ENCODE measurements at places on chromosomes 7 and 10.

- no peak for DNase-seq
Observed at GRCh38 chr7:38294926-38295325, 21.5 kb upstream of the TARP start.

DNA sequence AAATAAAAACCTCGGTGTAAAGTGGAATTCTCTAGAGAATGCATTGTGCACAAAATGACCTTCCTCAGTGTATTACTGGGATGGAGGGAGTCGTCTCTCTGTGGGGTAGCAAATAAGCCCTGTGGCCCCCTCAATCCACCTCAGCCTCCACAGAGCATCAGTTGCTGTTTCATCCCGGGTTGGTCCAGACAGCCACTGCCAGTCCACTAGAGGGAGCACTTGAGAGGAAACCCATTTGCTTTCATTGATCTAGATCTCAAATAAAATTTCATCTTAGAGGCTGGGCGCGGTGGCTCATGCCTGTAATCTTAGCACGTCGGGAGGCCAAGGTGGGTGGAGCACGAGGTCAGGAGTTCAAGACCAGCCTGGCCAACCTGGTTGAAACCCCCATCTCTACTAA is 1128.7 kb downstream of the CNTNAP2 start:
- DNase-seq: no peak

GRCh38 chr7:20217193-20217948 is at the start of gene MACC1:
Gene MACC1 (minus strand): TSS chr7:20217384. CDS start chr7:20161862, 55,522 bp downstream.
- no peak for DNase-seq

DNA sequence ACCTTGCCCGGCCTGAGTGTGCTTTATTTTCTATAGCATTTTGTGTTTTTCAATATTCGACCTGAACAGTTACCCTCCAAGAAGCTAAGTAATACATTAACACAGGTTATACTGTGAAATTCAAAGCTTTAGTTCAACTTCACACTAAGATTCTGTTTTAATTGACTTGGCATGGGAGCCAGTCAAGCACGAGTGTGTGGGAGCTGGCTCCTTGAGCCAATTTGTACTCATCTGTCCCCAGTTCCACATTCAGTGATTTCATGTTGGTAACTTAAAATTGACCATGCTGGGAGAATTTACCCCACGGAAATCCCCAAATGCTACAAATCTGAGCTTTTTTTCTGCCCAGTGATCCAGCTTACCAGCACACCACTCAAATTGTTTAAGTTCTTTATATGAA is 20.3 kb downstream of the TSPAN12 start:
- no peak for DNase-seq

DNA sequence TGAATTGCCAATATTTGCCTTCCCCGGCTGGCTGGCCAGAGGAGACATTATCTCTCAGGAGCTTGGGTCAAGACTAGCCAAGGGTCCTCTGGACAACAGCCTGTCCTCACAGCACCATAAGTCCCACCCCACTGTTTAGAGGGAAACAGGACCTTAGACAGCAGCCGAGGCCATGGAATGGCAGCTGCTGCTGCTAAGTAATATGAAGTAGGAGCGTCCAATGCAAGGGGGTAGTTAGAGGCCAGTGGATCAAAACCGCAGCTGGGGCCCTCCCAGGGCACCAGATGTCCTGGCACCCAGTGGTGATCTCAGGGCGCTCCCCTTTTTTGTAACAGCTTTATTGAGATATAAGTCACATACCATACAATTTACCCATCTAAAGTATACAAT is 12.9 kb upstream of the KCP start:
- DNase-seq: no peak

DNA sequence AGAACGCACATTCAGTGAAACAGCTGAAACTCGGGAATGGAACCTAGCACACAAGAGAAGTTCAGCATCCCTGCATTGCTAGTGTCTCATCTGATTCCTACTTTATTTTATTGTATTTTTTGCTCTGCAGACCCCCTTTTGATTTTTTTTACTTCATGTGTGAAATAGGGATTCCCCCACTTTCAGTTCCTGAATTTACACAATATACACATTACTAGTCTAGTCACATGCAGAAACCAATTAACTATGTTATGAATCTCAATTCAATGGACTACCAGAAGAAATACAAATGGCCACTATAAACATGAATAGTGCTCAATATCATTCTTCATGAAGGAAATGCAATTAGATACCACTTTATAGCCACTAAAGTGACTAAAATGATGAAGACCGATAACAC is 386.1 kb upstream of the COBL start:
- no peak for DNase-seq

All from stimulated activated CD8-positive, alpha-beta memory T cell treated with anti-CD3 and anti-CD28 coated beads, Interleukin-7, amount 100 ng/mL, for 1 hour (primary cell).